ENCODE measurements at places on chromosomes 5 and 9. TPM values are rescaled to one million over a fixed set of nuclear protein-coding genes. Genes with fewer than 3 reads are reported as not detected.

- no peak for DNase-seq
Observed at GRCh38 chr9:131013771-131014676, 5.0 kb downstream of the LAMC3 start.

DNA sequence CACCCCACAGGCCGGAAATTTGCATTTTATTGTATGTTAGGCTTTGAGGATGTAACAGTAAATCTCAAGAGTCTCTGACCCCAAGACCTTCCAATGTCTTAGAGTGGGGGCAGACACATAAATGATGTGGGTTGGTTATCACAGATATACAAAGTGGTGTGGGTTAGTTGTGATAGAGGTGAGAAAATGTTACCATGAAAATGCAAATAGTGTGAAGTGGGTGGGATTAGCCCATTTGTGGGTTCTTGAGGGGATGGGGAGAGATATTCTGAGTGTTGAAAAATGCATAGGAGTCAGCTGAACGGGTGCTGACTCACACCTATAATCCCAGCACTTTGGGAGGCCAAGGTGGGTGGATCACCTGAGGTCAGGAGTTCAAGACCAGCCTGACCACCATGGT lies 7.9 kb upstream of the RNF145 start:
- DNase-seq, result no peak

SARDH gene
- total RNA-seq, result 0.41 TPM

- no peak for DNase-seq
Observed at GRCh38 chr5:92581249-92581648, 999.8 kb downstream of the NR2F1-AS1 start.

- DNase-seq, result no peak
Observed at GRCh38 chr5:176201811-176202210, 36.4 kb upstream of the SIMC1 start.

ACTBL2 gene
- total RNA-seq, result not detected

NNT gene
- 563 TPM for total RNA-seq

- DNase-seq, result peak; percentile 33
Observed at GRCh38 chr9:133153227-133154096, 10.3 kb downstream of the GBGT1 start.

PLCXD3 gene
- total RNA-seq, result 76.6 TPM

DNA sequence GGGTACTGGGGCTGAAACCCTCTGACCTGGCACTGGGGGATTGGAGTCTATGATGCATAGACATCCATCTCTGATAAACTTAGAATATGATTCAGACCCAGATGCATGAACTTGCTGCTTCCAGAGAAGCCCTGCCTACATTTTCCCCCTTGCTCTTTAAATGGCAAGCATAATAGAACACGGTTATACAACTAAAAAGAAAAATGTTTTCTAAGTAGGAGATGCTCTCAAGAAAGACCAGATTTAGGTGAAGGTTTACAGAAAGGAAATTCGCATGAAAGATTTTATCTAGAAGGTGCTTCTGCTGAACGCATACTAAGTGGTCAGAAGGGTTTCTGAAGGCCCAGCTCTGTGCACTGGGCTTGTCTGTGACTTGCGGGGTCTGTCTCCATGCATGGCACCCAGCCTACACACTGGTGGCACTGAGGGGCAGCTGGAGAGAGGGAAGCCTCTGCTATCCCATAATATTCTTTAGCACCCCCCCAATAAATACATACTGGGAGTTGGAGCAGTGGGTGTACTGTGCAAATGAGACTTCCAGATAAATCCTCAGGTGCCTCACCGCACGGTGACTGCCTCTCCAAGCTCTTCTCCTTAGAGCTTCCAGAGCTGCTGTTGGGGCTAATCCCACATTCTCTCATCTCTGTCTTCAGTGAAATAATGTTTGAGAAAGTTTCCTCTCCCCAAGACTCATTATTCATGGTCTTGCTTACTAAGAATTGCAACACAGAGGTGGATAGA lies 114.6 kb downstream of the FSTL4 start:
- DNase-seq, result no peak

PCDHAC2 gene
- total RNA-seq, result 0.30 TPM

SLC6A3 gene
- not detected for total RNA-seq

GRCh38 chr5:154795235-154795596 lies 40.0 kb downstream of the LARP1 start:
- DNase-seq, result no peak

DNA sequence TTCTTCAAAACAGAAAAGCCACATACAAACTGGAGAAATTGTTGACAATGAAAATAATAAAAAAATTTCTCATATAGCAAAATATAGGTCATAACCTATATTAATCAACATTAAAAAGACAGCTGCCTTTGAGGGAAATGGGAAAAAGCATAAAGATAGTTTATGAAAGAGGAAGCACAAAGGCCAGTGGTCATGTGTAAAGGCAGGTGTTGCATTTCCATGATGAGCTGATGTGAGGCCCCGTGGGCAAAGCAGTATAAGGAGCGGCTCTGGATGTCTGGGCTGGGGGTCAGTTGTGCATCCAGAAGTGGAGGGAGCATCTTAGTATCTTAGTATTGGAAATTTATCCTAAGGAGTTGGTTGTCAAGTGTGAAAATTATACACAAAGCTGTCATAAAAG lies 18.3 kb downstream of the NDUFS6 start:
- no peak for DNase-seq

GRCh38 chr9:6230037-6230780 lies 14.6 kb downstream of the IL33 start:
- DNase-seq, result no peak

DNA sequence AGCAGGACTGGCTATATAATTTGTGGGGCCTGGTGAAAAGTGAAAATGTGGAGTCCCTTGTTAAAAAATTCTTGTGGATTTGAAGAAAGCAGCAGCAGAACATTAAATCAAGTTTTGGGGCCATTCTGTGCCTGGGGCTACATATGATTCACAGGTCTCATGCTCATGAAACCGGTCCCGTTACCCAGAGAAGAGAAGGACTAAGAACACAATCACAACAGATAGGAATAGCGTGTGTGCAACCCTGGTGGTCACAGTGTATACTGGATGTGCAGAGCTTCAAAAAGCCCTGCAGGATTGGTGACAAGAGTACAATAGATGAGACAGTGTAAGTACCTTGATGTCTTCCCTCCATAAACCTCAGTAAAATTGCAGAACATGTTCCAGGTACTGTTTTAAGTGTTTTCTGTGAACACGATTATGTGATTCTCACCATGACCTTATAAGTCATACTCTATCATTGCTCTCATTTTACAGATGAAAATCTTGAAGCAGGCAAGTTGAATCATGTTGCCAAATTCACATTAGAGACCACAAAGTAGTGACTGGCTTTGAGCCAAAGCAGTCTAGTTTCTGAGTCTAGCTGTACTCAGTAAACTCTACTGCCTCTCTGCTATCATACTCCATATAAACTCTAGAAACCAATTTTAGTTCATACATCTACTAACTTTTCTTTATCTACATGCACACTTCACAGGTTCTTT lies 636.5 kb downstream of the TAF11L14 start:
- no peak for DNase-seq

DNA sequence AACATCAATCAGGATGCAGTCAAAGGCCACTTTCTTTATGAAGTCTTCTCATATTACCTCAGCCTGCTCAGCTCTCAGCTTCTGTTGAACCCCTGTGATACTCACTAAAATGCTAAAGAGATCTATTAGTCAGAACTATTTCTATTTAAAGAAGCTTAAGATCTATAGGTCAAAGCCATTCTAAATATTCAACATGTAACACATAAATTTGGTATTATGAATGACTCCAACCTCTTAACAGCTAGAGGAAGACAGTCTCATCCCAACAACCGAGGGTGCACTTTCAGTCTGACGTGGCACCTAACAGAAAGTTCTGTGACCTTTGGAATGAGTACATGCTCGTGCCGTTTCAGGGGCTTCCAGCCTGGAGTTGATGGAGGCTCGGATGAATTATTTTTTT lies 301.5 kb upstream of the VLDLR start:
- no peak for DNase-seq

- DNase-seq, result no peak
Observed at GRCh38 chr9:133224762-133225161, 15.7 kb upstream of the OBP2B start.

CCDC183 gene
- 1.6 TPM for total RNA-seq

DNA sequence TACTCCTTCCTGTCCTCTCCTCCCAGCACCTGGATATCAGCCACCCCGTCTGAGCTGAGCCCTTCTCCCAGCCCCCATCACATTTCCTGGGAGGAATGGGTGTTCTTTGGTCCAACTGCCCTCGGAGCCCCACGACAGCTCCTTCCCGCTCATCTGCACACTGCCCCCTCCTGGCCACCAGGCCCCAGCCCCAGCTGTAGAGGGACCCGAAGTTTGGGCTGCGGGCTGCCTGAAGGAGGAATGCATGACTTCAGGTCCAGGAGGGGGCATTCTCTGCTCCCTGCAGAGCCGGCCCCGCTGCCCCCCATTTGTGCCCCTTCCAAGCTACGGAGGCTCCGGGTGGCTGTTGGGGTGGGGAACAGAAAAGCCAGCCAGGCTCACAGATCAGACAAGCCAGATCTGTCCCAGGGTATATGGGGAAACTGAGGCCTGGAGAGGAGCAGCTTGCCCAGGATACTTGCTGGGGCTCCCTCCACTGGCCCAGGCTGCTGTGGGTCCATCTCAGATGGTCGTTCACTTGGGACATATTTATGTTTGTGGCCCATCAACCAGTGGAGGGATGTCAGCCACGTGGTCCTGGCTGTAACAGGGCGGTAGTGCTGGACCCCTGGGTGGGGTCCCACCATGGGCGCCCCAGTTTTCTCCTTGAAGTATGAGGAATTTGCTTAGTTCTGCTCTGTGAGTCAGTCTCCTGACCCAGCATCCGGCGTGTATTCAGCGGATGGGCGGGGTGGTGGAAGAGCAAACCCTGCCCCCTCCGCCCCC lies 33.1 kb downstream of the DAB2IP start:
- peak; percentile 68 for DNase-seq

DNA sequence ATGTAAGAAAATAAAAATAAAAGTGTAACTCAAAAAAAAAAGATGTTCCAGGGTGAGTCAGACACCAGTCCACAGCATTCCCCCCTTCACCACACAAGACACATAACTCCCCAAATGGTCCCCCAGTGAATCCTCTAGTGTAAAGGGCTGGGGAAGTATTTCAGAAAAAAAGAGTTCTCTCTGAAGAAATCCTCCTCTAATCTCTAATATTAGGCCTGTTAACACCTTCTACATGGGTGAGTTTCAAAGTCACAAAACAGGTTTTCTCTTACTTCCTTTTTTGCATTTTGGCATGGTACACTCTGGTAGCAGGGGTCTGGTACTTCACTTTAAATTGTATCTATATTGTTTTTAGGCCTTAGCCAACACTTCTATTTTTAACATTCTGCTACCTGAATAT lies 28.2 kb downstream of the RNF145 start:
- DNase-seq, result no peak

CFAP157 gene
- not detected for total RNA-seq

ZNF879 gene
- 3.5 TPM for total RNA-seq

NRARP gene
- 4.7 TPM for total RNA-seq

- DNase-seq, result no peak
Observed at GRCh38 chr5:59485629-59486439, 407.7 kb downstream of the PDE4D start.

GRCh38 chr5:82584631-82585030 lies 306.5 kb upstream of the RPS23 start:
- peak; percentile 39 for DNase-seq

DNA sequence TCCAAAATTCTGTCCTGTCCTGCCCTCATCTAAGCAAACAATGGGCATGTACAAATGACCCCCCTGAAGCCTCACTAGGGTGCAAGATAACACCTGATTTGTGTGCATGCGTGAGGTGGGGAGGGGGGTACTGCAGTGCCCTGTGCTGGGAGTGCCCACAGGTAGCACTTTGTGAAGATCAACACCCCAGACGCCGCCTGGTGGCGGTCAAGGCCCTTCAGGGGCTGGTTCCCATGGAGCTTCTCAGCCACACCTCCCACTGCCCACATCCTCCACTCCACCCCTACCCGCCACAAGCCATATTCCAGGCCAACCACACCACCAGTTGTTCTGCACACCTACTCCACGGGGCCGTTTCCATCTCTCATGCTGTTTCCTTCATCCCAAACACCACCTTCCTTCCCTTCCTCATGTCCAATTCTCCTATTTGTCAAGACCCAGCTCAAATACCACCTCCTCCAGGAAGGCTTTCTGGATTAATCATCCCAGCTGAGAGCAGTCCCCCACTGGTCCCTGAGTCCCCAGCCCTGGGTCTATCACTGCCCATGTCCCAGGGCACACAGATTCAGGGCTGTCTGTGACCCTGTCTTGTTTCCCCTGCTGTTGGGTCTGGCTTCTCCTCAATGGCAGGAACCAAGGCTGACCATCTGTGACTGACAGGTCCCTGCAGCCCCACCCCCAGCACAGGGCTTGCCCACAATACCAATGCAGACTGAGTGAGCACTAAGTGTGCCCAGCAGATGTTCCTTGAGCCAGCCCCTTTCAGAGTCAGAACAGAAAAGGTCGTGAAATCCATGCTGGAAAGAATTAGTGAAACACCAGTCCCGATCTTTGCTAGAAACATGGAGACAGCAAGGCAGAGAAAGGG lies 178.4 kb downstream of the PAX5 start:
- no peak for DNase-seq

DNA sequence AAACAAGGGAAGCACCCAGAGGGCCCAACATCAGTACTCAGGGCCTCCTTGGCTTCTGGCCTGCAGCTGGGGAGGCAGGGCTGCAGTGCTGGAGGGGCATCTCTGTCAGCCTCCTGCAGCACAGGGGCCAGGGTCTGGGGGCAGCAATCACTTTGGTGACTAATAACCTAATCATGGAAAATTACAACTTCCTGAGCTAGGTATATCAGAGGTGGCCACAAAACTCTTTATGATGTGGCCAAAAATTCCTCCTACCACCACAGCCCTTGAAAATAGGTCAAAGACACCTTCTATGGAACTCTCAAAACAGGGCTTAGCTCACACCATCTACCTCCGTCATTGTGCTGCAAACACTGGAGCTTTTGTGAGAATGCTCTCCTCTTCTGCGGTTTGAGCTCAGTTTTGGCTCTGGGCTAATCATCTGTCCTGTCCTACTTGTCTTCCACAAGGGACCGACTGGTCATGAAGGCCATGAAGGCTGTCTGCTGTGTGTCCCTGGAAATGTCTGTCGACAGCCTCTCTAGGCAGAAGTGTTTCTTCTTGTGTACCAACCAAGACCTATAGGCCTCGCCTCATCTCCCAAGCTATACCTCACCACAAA lies 28.6 kb downstream of the CSF2 start:
- no peak for DNase-seq

IFNA21 gene
- not detected for total RNA-seq

GRCh38 chr9:133949486-133950061 lies 42.5 kb downstream of the VAV2 start:
- DNase-seq, result peak; percentile 28

GRCh38 chr5:78819166-78819565 lies 165.9 kb downstream of the ARSB start:
- no peak for DNase-seq

All from Right ventricle myocardium inferior (tissue), 1 donor.